COR-L47 (cell line): ENCODE measurements at places on chromosomes 3 and 15.

GRCh38 chr3:194312186-194312742, 38.9 kb downstream of the CPN2 start:
- DNase-seq: no peak

- no peak for DNase-seq
These were observed 920.6 kb upstream of the CFAP20DC start for GRCh38 chr3:59970376-59970775.

- DNase-seq: no peak
These were observed 349.4 kb downstream of the CLSTN2 start for GRCh38 chr3:140284372-140284771.

DNA sequence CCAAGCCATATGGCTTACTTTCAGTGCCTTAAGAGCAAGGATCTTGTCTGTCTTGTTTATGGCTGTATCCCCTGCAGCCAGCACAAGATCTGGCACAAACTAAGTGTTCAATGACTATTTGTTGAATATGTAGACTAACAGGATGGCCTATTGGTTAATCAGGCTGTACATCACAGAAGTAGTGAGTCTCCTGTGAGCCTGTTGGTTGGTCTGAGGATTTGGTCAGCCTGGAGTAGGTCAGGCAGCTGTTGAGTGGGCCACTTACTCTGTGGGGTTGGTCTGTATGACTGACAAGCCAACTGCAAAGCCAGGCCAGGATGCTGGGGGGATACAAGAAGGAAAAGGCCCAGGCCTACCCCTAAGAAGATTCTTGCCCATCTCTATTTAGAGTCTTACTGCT, 33.4 kb upstream of the CILP start:
- no peak for DNase-seq

DNA sequence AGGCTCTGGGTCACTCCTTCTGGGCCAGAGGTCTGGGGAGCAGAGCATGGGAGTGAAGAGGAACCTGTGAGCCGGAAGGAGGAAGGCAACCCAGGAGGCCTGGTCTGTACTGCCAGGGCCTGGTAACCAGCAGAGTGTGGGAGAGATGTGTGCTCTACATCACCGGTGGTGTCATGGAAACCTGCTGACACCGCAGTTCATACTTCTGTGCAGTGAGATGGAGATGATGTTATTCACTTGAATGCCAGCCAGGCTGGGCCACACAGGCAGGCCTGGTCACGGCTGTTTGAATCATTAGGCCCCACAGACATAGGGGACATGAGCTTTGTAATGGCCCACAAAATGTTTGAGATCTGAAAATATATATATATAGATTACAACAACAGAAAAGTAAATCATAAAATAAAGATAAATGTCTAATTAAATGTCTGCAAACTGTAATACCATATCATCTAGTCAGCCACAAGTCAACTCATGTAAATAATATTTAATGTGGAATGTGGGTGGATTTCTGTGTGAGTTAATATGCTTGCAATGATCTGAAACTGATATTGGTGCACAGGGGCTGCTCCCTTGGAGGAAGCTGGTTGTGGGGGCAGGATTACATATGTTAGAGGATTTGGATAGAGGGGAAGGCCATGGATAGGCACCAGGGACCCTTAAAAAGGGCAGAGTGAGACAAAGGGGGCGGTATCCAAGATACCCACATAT, 108.5 kb upstream of the PFN2 start:
- DNase-seq: no peak

GRCh38 chr3:182829761-182830405, 36.6 kb downstream of the ATP11B start:
- DNase-seq: no peak

DNA sequence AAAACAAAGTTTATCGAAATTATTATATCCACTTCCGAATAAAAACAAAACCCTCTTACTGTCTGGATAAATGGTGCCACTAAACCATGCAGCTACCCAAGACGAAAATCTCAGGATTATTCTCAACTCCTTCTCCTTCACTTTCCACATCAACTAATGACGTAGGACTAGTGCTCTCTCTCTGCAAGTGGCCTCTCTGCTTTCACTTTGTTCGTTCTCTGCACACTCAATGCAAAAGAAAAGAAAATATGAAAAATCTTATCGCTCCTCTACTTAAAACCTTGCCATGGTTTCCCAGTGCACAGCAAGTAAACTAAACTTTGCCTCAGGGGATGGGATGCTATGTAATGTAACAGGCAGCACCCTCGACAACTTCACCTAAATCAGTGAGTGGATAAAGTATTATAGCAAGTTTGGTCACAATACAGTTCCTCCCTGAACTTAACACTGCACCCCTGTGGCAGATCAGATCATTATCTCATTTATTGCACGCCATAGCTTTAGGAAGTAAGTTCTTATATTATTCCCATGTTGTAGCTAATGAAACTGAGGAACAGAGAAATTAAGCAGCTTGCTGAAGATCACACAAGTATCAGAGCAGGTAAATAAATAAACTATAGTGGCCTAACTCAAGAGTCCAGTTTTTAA, 262.7 kb upstream of the GADL1 start:
- no peak for DNase-seq

DNA sequence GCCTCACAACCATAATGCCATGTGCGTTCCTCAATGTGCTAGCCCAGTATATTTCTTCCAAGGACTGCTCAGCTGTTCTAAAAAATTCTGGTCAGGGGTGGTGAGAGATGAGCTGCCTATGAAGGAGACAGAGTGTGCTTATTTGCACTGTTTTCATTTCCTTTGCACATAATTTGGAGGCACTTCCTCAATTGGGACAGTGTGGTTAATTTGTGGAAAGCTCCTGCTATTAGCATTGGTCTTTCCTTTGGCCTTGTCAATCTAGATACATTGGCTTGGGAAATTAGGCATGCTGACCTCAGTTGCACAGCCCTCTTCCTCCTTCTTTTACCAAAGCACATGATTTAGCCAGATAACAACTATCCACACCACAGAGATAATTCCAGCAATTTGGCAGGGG, 9.4 kb downstream of the FAM81A start:
- no peak for DNase-seq

GRCh38 chr15:100759106-100759505, 120.5 kb upstream of the ALDH1A3 start:
- DNase-seq: no peak

- no peak for DNase-seq
These were observed 42.3 kb downstream of the RAB8B start for GRCh38 chr15:63231706-63232105.

GRCh38 chr15:86849136-86849535, 769.5 kb downstream of the AGBL1 start:
- no peak for DNase-seq

DNA sequence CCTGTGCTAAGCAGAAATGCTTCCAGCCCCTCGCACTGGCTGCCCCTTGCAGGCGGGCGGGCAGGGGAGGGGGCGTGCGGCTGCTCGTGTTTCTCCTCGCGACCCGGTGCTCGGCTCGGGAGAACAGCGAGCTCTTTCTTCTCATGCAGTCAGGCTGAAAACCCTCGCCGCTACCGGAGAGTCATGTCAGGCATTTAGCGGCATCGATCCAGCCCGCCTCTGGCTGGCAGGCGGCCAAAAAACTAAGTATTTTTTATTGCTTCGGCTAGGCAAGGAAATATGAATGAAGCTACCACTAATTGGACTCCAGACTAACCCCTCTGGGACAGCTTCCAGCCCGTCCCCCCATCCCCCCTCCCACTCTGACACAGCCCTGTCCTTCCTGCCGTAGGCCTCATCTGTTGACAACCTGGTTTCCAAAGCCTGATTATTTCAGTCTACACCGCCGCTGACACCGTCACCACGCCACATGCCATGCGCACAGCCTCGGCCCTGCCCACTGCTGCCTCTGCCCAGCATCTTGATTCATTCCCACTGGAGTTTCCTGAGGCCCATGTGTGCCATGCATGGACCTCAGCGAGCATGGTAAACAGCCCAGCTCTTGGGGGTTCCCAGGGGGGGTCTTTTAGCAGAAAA, 35.3 kb downstream of the TLE3 start:
- peak; percentile 96 for DNase-seq

DNA sequence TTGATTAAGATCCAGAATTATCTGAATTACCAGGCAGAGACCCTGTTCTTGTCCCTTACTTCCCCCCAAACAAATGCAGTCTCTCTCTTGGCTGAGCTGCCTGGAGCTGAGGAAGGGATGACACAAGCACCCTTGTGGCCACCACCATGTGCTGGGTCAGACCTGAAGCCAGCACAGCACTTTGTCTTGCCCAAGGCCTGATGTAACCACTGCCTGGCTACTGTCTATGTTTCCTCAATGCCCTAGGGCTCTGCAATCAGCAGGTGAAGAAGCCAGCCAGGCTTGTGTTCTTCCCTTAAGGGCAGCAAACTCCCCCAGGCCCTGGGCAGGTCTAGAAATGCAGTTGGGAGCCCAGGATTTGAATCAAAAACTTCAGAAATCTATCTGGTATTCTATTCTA, 15.8 kb upstream of the CASR start:
- no peak for DNase-seq

- DNase-seq: no peak
These were observed 69.2 kb upstream of the MFGE8 start for GRCh38 chr15:88982304-88982945.
